ENCODE measurements at places on chromosomes 6 and 20.

GRCh38 chr6:143570147-143570853 is 58.8 kb upstream of the FUCA2 start:
- no peak for DNase-seq

GRCh38 chr6:16162003-16162402 is 33.1 kb downstream of the MYLIP start:
- DNase-seq, result no peak

DNA sequence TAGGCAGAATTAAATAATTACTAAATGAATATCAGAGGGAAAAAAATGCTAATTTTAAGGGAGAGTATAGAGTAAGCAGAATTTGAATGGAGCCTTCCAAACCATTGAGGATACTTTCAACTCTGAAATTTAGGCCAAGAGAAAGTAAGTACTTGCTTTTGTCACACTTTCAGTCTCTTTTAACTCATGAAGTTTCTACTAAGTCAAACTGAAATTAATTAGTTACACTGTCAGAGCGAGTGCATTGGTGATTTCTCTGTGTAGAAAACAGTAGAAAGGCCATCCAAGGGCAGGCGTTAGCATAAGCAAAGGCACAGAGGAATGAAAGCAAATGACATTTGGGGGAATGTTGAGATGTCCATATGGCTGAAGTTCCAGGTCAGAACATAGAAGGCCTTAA is 92.9 kb downstream of the PLEKHG1 start:
- DNase-seq, result no peak

DNA sequence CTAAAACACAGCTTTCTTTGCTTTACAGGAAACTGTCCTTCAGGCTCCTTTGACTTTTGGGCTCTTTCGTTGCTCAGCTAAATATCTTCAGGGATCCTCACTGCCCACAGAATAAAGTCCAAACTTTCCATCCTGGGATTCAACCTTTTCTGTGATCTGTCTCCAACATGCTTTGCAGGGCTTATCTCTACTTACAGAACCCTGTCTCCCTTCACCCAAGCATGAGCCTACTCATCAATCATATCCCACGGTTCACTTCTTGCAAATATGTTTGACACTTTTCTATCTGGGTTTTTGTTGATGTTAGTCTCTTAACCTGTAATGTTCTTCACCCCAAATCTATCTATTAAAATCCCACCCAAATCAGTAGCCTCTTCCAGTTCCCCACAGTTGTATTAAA is 327.3 kb upstream of the RNF24 start:
- no peak for DNase-seq

DNA sequence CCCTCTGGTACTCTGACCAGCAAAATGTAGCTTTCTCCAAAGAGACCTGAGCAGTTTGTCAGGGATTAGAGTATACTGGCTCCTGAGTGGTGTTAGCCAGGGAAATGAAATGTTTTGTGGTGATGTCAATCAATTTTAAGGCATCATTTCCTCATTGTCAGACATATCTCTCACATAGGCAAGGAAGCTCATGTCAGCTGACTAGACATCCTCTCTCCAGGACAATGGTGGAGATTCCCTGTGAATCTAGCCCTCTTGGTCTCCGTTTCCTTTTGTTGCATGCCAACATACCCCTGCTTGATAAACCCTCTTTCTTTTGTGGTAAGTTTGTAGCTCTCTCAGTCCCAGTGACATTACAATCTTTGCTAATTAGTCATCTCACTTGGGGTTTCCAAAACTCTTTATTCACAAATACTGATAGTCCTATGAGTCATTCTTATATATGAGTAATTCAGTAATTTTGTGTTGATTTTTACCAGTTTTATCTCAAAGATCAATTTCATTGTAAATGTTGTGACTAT is 135.6 kb upstream of the PTPRK start:
- DNase-seq, result no peak

GRCh38 chr6:109344226-109344625 is 38.0 kb downstream of the CD164 start:
- DNase-seq, result no peak

GRCh38 chr6:132592855-132593254 is 3.3 kb upstream of the TAAR5 start:
- DNase-seq, result no peak

- DNase-seq, result no peak
Observed at GRCh38 chr20:40768105-40768504, 79.1 kb upstream of the MAFB start.

- no peak for DNase-seq
Observed at GRCh38 chr6:11654876-11655275, 117.3 kb downstream of the TMEM170B start.

- DNase-seq, result no peak
Observed at GRCh38 chr6:111854683-111855082, 18.6 kb downstream of the FYN start.

DNA sequence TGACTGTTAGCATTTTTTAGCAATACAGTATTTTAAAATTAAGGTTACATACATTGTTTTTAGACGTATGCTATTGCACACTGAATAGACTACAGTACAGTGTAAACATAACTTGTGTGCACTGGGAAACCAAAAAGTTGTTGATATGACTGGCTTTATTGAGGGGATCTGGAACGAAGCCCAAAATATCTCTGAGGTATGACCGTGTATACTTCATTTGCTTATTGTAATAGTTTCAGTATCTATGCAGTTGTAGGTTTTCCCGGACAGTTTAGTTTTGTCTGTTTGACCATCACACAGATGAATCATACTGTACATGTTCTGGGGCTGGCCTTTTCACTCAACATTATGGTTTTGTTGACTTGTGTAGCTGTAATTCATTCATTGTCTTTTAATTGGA is 6.9 kb upstream of the ZBTB12 start:
- no peak for DNase-seq

GRCh38 chr6:96478695-96479094 is 42.9 kb upstream of the UFL1 start:
- no peak for DNase-seq

GRCh38 chr6:42505385-42505718 is 53.6 kb upstream of the TRERF1 start:
- DNase-seq, result no peak
